ENCODE measurements at places on chromosomes 1 and 21. TPM values are rescaled to one million over a fixed set of nuclear protein-coding genes. Genes with fewer than 3 reads are reported as not detected.
A peak's percentile ranks its signal among the peaks of the same experiment; 100 is the strongest.

DNA sequence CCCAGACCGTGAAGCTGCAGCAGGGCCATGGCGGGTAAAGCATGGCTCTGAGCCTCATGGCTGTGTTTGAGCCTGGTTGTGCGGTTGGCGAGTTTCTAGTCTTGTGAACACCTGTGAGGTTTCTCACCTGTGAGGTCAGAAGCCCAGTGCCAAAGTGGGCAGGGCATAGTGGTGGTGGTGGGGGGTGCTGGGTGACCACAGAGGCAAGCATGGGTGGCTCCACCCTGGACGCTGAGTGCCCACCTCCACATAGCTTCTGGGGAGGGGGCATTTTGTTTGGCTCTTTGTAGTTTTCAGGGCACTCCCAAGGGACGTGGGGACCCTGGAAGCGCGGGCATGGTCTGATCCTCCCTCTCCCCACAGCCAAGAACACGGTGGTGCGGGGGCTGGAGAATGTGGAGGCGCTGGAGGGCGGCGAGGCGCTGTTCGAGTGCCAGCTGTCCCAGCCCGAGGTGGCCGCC is 91.1 kb downstream of the TRIM11 start:
- no peak for DNase-seq

GUCA2A gene
- not detected for total RNA-seq

- DNase-seq = no peak
These were observed 82.7 kb downstream of the CDC7 start for GRCh38 chr1:91583326-91583755.

PTAFR gene
- total RNA-seq = 24.5 TPM

GRCh38 chr1:18681423-18681835 is 50.8 kb downstream of the PAX7 start:
- peak; percentile 76 for DNase-seq

Measured in OCI-LY7 (cell line).